Activated naive CD4-positive, alpha-beta T cell treated with anti-CD3 and anti-CD28 coated beads, Interleukin-2, amount 50 U/mL, for 72 hours (primary cell): ENCODE measurements at places on chromosomes 3 and 15. TPM values are rescaled to one million over a fixed set of nuclear protein-coding genes. Genes with fewer than 3 reads are reported as not detected.

Gene APBA2
- total RNA-seq, result 16.4 TPM

Gene GRK7
- not detected for total RNA-seq

Gene GPX1
- total RNA-seq, result 264 TPM

Gene HYAL1
- 0.39 TPM for total RNA-seq

Gene LMAN1L
- total RNA-seq, result 1.1 TPM

Gene SMARCC1
- 98.9 TPM for total RNA-seq

Gene CHL1
- not detected for total RNA-seq

Gene ARNT2
- not detected for total RNA-seq

Gene GOLGA8M
- total RNA-seq, result 1.3 TPM

Gene PPP1R14D
- not detected for total RNA-seq

Gene ANXA2
- 28.8 TPM for total RNA-seq

GRCh38 chr15:82103468-82103867, 57.6 kb upstream of the MEX3B start:
- no peak for DNase-seq

DNA sequence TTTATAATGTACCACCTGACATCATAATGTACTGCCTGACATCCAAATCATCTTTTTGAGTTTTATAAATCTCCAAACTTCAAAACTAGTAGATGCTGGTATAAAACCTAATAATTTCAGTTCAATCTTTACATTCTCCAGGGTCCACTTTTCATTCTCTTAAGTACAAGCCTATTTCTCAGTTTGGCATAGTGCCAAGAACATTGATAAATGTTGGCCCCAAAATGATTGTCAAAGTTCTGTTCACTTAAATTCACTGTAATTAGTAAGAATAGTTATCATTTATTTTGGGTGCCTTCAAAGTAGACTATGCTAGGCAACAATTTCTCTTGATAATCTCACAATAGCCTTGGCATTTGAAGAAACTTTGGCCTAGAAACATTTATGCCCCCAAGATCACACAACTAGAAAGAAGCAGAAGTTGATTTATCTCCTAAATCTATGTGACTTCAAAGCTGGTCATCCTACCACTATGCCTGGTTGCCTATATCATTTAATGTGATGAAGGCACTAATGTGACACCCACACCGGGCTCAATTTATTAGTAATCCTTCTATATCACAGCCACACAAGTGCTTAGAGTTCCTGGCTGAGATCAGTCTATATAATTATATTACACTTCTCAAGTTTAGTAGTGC, 101.7 kb downstream of the ZNF609 start:
- DNase-seq, result no peak

- DNase-seq, result no peak
These were observed 3.2 kb upstream of the SENP2 start for GRCh38 chr3:185582871-185583270.

GRCh38 chr3:170897978-170898377, 10.5 kb downstream of the EIF5A2 start:
- no peak for DNase-seq

DNA sequence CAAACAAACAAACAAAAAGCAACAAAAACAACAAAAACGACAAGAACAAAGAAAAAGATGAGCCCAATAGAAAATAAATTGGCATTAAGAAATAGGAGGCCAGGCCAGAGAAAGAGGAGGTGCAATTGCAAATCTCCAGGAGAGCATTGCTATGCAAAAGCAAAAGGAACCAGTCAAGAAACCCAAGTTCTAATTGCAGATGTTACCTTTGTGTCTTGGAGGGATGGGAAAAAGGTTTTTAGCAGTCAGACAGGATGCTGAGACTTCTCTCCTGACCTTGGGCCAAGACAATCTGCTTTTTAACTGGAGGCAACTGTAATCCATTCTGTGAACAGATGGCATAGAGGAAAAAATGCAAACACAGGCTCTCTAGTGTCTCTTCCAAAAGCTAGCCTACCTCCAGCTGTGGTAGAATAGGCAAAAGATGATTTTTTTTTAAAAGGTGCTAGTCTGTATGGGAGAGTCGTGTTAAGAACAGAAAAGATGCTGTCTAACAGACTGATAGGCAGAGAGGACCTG, 56.4 kb downstream of the LSAMP start:
- no peak for DNase-seq

- no peak for DNase-seq
These were observed 79.6 kb downstream of the IGF2BP2 start for GRCh38 chr3:185744997-185745843.

DNA sequence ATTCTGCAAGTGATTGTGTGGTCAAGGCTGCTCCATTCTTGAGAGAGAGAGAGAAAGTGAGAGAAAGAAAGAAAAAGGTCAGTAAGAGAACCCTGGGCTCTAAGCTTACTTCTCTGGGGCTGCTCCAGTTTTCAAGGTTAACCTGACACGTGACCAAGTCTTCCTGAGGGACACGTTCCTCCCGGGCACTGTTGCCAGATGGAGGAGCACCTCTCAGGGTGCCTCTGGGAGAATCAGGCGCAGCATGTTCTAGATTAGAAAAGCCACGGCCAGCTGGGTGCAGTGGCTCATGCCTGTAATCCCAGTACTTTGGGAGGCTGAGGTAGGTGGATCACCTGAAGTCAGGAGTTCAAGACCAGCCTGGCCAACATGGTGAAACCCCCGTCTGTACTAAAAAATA, 60.8 kb downstream of the ITGA11 start:
- DNase-seq, result no peak

- DNase-seq, result no peak
These were observed 419.5 kb upstream of the PROK2 start for GRCh38 chr3:72204452-72204851.

- no peak for DNase-seq
These were observed 204.1 kb downstream of the THRB start for GRCh38 chr3:24290596-24290995.

- DNase-seq, result no peak
These were observed 21.9 kb downstream of the LSAMP start for GRCh38 chr3:116423374-116423773.

GRCh38 chr3:77195766-77196545, 156.1 kb downstream of the ROBO2 start:
- no peak for DNase-seq

- DNase-seq, result no peak
These were observed 40.8 kb downstream of the CMSS1 start for GRCh38 chr3:99858469-99858868.

GRCh38 chr3:147915057-147915456, 505.9 kb downstream of the ZIC1 start:
- DNase-seq, result no peak

DNA sequence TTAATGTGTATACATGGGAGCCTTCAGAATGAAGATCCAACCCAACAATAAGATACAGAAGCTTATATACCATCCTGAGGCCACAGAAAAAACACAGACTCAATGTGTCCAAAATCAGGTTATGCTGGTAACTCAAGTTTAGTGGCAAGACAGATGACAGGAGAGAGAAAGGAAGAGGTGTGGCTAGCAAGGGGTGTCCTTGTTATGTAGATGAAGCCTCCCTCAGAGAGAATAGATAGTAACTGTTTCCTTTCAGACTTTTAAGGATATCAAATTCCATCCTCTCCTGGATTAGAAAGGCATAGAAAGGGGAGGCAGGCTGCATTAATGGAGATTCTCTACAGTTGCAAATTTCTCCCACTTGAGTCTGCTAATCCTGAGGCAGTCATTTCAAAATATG, 447.4 kb downstream of the GABRB3 start:
- DNase-seq, result no peak

- DNase-seq, result no peak
These were observed 35.8 kb downstream of the CTNNB1 start for GRCh38 chr3:41234823-41235721.

GRCh38 chr3:33211444-33211843, 7.2 kb downstream of the SUSD5 start:
- no peak for DNase-seq

DNA sequence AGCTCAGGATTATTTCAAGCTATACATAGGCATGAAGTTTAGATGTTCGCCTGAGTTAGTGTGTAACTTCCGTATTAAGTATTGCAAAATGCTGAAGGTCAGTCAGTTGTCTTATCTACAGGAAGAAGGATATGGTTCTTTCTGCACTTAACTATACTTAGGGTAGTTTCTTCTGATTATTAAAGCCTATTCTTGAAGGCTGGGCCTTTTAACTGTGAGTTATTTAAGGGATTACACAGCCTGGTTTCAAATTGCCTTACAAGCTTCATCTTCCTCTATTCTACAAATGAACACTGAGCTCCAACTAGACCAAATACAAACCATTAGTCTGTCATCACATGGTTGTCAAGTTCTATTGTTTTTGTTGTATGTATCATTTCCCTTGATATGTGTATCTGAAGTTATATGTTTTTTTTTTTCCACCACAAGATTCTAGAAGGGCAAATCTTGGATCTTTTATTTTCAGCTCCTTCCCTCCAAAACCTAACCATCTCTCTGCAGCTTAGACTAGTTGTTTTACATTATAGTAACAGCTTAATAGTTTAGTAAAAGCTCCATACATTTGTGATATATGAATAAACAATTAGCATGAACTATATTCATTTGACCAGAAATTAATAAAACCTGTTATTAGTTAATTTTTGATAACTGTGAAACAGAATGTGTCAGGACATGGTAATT, 272.9 kb upstream of the KCNMB2 start:
- no peak for DNase-seq

DNA sequence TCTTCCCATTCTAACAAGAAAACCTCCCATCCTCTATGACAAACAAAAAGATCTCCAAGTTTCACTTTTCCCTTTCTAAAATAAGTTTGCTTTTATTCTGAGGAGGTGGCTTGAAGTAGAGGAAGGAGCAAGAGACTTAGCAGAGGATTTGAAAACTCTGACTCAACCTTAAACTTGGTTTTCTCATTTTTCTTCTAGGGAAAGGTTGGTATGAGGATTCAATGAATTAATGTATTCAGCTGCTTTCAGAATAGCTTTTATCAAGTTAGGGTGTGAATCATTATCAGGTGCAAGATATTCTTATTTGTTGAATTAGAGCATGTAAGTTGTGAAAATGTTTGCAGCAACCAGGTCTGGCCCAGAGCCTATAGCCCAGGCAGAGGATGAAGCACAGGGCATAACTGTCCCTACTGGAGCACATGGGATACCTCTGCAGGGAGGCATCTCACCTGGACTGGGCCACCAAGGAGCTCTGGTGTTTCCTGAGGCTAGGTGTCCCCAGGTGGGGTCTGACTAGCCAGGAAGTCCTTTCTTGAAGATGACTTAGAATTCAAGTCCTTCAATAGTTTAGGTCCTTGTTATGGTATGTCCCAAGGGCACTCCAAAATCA, 42.3 kb downstream of the SATB1 start:
- DNase-seq, result no peak

DNA sequence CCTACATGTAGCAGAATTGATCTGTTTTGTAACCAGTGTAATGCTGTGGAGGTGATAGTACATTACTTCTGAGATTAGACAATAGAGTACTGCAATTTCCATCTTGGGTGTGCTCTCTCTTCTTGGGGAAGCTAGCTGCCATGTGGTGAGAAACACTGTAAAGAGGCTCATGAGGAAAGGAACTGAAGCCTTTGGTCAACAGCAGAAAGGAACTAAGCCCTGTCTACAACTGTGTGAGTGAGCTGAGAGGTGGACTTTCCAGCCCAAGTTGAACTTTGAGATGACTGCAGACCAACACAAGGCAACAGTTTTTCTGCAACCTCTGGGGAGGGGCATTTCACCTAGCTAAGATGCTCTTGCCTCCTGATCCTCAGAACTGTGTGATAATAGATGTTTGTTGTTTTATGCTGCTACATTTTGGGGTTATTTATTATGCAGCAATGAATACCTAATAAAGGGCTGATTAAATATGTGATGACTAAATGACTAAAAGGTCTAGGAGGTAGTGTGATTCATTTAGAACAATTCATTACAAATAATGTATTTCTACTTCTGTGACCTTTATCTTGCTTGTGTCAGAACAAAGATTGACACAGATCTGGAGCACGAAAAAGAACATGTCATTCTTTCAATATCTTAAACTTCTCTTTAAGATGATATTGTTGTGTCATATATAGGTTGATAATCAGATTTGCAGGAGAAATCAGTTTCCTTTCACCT, 121.6 kb upstream of the THRB start:
- no peak for DNase-seq

DNA sequence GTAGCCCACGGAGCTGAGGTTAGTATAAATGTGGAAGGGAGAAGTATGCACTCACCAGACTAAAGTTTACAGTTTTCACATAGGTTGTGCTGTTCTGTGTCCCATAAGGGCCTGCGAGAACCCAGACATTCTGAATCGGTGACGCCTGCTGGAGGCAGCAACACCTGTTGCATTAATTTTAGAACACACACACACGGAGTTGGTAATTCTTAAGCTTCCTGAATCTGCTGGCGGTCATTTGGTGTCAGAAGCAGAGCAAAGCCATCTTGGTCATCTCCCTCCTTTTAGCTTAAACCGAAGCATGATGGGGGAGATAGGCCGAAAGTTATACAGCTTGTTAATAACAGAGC, 41.1 kb upstream of the AP3B2 start:
- DNase-seq, result no peak

DNA sequence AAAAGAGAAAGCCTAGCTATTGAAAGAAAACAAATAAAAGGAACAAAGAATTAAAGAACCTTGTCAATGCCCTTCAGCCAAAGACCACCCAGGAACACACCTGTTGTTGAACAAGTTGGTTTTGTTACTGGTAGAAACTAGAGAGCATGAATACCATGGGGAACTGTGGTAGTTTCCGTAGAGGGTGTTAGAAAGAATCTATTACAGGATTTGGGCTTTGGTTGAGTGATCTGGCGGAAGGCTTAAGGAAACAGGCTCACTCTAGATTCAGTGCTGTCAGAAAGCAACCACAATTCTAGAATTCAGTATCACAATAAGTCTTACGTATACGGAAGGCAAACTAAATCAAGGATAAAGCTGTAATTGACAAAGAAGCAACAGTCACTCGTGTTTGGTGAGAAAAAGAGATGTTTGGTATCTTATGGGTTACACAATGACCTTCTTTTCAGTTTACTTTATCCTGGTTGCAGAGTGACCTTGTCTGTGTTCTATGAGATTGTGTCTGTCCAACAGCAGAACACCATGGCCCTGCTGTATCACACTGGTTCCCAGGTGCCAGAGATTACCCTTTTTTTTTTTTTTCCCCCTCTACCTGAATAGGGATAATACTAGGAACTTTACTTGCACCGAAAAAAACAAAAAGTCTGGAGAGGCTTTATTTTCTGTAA, 265.9 kb downstream of the SHQ1 start:
- DNase-seq, result no peak

DNA sequence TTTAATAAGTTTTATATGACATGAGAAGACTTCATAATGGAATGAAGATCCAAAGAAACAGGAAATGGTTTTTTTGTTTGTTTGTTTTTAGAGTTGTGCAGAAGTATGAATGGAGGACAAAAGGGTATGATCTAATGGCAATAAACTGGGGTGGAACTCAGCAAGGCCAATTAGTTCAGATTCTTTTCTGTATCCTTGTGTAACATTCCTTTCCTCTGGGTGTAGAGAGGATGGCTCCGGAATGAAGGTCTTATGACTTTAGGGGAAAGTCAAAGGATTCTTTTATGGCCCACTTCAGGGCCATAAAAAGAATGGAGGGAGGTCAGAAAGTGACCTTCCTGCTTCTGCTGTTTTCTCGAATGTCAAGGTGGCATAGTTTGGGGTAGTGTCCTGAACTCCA, 152.6 kb downstream of the DPH6 start:
- DNase-seq, result no peak
